ENCODE measurements at places on chromosomes 11 and 22.
A peak's percentile ranks its signal among the peaks of the same experiment; 100 is the strongest.

GRCh38 chr11:2933375-2934020 lies 4.3 kb upstream of the PHLDA2 start:
- no peak for DNase-seq

GRCh38 chr11:132670921-132671675 lies 861.2 kb downstream of the OPCML start:
- DNase-seq: no peak

DNA sequence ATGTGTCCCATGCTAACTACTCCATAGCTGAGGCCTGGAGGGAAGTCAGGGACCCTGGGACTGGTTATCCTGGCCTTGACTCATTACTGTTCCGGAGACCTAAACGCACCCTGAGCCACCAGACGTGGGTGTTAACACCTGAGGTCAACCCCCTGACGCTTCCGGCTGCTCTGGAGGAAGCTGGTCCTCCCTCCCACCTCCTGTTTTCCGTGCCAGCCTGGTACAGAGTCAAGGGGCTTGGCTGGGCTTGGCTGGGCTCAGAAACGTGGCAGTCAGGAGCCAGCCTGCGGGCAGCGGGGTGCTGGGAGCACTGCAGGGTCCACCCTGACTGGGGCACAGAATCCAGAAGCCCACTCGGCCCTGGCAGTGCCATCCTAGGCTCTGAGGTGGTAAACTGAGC lies 2.6 kb downstream of the TMPRSS4 start:
- no peak for DNase-seq

DNA sequence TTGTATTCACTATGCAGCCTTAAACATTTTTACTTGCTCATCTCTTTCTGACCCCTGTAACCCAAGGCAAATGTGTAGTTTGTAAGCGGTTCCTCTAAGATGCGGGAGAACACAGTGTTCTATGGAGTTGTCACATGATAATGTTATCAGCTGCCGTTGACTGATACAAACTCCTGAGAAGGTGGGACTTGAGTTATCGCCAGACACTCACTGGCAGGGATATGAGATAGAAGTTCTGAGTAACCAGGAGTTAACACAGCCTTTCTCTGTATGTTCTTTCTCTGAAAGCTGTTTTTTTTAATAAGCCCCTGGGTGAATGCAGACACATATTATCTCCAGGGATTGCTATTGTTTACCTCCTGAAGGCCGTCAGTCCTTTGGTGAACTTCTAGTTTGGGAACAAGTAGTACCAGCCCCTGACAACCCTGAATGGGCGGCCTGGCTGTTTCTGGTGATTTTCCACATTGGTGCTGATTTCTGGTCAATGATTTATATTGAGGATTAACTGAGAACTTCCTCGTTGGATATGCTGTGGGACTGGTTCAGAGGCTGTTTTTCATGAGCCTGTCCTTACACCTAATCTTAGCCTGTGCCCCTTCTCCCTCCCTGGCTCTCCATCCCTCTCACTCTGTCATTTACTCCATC lies 155.3 kb upstream of the RASSF10 start:
- no peak for DNase-seq

- DNase-seq: no peak
These were observed 18.6 kb downstream of the PPP6R2 start for GRCh38 chr22:50361688-50362087.

GRCh38 chr11:39968071-39968470 lies 1491.4 kb downstream of the LRRC4C start:
- DNase-seq: no peak

GRCh38 chr11:61815790-61816735 lies 740 bp downstream of the FADS1 start:
- DNase-seq: peak; percentile 38

DNA sequence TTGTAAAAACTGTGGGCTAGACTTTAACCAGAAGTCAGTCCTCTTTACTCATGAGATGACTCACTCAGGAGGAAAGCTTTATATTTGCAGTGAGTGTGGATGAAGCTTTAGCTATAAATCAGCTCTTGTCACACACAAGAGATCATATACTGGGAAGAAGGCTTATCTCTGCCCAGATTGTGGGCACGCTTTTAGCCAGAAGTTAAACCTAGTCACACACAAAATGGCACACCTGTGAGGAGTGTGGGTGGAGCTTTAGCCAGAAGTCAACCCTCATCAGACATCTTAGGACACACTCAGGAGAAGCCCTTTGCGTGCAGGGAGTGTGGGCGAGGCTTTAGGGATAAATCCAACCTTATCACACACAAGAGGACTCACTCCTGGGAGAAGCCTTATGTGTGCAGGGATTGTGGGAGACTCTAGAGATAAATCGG lies 706.9 kb upstream of the LUZP2 start:
- DNase-seq: no peak

DNA sequence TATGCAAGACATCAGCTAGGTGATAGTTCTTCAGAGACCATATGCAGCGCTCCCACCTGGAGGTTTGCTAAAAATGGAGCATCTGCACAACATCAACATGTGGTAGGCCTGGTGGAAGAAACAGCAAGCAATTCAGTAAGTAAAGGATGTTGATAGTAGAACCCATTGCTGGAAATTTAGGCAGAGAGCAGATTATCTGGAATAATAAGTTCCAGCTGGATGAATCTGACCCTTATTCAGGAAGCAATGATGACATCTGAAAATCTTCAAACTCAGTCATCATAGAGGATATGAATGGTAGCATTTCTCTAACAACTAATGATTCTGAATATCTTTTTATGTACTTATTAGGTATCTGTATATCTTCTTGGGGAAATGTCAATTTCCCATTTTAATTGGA lies 225.2 kb upstream of the ANO3 start:
- no peak for DNase-seq

DNA sequence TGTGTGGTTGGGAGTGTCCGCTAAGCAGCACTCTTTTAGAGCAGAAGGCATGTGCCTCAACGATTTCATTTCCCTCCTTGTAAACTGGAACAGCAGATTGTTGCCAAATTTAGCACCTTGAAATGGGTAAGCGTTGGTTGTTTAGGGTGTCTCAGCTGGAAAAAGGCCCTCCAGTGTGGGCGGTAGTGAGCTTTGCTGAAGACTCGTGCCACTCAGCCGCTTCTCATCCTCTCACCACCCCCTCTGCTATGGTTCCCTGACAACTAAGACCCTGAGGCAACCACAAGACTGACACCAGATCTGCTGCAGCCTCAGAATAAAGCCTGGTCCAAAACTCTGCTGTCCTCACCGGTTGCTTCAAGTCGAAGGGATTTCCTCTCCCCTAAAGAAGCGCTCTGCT lies 9.9 kb upstream of the FERMT3 start:
- no peak for DNase-seq

GRCh38 chr22:23511627-23512347 lies 68.3 kb downstream of the IGLL1 start:
- no peak for DNase-seq

DNA sequence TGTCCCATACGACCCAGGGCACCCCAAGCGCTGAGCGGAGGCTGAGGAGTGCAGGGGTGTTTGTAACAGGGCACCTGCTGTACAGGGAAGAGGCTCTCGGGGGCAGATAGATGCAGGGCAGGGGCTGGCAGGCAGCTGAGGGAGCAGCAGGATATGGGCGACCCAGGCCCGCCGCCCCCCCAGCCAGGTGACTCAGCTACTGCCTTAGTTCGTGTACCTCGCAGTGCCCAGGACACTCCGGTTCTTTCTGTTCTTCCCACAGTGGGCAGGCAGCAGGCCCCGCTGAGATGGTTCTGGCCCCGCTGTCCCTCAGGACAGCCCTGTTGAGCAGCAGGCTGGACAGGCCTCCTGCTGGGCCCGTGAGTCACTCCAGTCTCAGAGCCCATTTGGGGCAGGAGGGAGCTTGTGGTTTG lies 16.2 kb downstream of the PHLDA2 start:
- no peak for DNase-seq

DNA sequence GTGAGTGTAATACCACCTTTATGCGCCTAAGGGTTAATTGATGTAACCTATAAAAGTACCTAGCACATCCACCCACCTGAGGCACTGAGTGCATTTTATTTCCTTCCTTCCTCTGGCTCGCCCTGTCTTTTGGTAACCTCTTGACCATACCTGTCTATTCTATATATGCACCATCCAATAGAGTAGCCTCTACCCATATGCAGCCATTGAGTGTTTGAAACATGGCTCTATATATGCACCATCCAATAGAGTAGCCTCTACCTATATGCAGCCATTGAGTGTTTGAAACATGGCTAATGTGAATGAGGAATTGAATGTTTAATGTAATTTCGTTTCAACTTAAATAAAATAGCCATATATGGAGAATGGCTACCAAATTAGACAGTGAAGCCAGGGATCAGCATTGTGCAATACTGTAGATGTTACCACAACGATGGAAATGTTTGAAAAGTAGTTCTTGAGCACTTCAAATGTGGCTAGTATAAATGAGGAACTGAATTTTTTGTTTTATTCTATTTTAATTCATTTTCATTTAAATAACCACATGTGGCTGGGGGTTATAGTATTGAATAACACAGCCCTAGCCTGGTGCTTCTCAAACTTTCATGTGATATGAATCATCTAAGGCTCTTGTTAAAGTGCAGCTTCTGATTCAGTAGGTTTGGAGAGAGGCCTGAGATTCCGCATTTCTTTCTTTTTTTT lies 33.8 kb downstream of the SLC35F2 start:
- DNase-seq: no peak

- no peak for DNase-seq
These were observed 118.3 kb upstream of the CD82 start for GRCh38 chr11:44446996-44447771.

DNA sequence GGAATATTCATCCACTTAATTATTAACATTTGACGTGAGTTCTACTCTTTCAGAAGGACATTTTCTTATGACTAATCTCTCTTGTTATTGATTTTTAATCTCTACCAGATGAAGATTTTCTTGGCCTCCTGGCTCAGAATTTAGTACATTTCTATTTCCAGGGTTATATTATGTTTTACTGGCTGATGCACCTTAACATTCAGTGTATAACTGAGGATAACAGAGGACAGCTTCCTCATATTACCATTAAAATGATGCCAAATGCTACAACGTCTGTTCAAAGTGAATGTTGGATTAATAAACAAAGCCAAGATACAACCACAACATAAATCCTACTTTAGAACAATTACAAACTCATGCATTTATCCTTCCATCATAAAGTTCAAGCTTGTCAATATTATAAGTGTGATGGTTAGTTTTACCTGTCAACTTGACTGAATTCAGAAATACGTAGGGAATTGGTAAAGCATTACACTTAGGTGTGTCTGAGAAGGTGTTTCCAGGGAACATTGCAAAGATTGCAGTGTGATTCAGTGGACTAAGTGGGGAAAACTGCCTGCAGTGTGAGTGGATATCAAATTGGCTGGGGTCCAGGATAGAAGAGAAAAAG lies 485.2 kb downstream of the LRRC4C start:
- DNase-seq: no peak

- DNase-seq: no peak
These were observed 8.2 kb upstream of the SYT8 start for GRCh38 chr11:1826552-1827094.

DNA sequence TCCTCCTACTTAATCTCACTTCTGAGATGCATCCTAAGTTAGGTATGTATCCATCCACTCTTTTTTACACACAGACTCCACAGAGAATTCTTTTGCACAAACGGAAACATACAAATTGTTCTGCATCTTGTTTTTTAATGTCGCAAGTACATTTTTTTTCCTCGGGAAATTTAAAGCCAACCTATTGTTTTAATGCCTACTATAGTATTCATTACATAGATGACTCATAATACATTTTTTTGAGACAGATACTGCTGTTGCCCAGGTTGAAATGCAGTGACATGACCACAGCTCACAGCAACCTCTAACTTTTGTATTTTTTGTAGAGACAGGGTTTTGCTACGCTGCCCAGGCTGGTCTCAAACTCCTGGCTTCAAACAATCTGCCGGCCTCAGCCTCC lies 90.8 kb upstream of the TMEM45B start:
- no peak for DNase-seq

DNA sequence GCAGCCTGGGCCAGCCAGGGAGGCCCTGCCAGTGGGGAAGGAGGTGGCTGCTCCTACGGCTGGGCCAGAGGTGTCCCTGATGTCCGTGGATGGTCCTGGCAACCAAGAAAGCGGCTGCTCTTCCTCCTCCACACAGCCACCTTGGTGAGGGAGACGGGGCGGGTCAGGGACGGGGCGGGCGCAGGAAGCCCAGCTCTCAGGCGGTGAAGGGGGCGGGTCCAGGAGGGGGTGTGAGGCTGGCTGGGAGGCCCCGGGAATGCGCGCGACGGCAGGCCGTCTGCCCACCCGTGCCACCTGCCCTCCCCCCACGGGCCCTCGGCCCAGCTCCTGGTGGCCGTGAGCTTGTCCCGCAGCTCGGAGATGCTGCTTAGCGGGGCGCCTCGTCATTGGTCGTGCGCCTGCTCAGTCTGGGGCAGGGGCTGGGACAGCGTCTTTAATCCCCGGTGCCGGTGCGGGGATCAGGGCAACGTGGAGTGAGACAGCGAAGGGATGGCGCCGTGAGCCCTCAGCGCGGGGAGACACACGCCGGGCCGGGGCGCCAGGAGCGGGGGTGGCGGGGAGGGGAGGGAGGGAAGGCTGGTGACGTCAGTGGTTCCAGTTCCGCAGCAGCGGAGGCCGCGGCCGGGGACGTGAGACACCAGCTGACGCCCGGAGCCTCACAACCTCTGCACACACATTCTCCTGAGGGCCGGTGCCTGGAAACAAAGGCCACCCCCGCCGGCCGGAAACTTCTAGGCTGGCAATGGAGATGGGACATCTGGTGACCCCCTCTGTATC lies 6.7 kb upstream of the BRSK2 start:
- peak; percentile 68 for DNase-seq

- DNase-seq: no peak
These were observed 83.8 kb upstream of the ATXN10 start for GRCh38 chr22:45587638-45588505.

- no peak for DNase-seq
These were observed 21.0 kb upstream of the FNBP4 start for GRCh38 chr11:47788181-47788580.

- no peak for DNase-seq
These were observed 167.8 kb downstream of the C11orf91 start for GRCh38 chr11:33532720-33533385.

DNA sequence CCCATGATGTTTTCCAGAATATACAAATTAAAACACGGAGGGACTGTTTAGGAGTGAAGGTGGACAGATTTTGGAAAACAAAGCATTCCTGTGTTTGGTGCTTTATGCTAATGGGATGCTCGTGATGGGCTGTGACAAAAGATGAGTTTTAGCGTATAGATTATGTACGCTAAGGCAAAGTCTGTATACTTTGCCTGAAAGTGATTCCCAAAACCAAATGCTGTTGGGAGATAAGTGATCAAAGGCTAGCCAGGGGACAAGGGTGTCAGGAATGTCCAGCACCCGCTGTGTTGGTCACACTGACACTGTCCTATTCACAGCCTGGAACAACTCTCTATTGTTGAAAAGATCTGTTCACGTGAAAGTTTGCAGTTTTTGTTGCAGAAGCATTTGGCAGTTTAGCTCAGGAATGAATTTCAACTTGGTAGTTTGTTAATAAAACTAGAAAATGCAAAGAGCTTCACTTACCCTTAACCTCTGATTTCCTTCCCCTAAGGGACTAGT lies 1.5 kb downstream of the JAM3 start:
- no peak for DNase-seq
